ENCODE measurements at places on chromosomes 7 and 10. TPM values are rescaled to one million over a fixed set of nuclear protein-coding genes. Genes with fewer than 3 reads are reported as not detected.

GRCh38 chr10:31187607-31188210 lies 131.3 kb upstream of the ZEB1 start:
- DNase-seq: no peak

DNA sequence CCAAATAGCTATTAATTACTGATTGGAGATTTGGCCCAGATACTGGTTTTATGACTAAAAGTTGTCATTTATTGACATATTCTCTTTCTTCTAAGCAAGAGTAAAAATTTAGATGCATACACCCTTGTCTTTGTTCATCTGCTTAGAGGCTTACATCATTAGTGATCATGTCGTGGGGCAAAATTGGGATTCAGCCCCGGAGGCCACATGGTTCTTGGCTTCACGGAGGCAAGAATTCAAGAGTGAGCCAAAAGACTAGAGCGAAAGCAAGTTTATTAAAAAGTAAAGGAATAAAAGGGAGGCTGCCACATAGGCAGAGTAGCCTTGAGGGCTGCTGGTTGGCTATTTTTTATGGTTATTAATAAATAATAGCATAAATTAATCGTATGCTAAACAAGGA lies 41.1 kb downstream of the MINPP1 start:
- DNase-seq: no peak

GRCh38 chr10:114537736-114538135 lies 120.3 kb downstream of the ABLIM1 start:
- DNase-seq: no peak

GPR26 gene
- not detected for polyA plus RNA-seq

GRCh38 chr7:2530071-2530987 lies 10.8 kb downstream of the LFNG start:
- no peak for DNase-seq

DNA sequence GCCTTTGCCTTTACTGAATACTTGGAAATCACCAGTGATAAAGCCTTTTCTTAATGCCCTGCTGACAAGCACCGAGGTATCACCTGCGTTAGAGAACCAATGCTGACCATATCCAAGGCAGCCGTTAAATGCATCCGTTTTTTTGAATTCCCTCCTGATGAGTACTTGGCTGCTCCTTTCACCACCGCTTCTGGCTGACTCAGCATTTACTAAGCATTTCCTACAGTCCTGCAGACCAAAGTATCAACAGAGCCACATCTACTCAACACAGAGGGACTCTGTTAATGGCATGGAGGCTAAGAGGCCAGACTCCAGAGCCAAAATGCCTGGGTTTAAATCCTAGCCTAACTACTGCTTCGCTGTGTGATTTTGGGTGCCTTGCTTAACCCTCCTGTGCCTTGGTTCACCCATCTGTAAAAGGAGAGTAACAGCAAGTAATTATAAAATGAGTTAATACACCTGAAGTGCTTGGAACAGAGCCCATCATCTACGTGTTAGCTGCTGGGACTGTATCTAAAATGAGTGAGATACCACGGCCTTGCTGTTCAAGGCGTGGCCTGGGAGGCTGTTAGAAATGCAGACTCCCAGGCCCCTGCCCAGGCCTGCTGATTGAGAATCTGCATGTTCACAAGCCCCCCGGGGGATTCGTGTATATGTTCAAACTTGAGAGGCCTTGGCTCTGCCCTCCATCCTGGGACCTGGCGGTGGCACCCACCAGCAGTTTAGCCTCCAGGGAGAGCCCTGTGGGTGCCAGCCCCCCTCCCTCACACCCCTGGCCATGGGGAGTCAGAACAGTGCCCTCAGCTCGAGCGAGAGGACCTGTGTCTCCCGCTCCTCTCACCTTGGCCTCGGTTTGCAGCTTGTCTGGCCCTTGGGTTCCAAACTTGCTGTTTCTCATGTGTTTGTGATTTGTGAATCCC lies 30.8 kb upstream of the EFCAB10 start:
- peak; percentile 42 for DNase-seq

DNA sequence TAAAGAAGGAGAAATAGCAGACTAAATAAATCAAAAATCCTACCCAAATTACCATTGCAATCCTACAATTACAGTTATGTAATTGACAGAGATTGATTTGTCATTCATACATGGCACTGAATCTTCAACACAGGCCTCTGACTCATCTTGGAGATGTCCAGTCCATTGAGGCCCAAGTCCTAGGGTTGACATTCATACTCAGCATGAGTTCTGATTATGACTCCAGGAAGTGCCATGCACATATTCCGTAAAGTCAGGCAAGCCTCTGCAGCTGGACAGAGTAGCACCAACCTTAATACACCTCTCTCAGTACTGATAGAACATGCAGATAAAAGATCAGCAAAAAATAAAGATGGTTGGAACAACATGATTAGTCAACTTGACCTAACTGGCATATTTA lies 353.7 kb upstream of the NFE2L3 start:
- no peak for DNase-seq

ALOX5 gene
- polyA plus RNA-seq: 0.68 TPM
